Endothelial cell of umbilical vein (primary cell): ENCODE measurements at places on chromosomes 13 and 19. TPM values are rescaled to one million over a fixed set of nuclear protein-coding genes. Genes with fewer than 3 reads are reported as not detected.
A peak's percentile ranks its signal among the peaks of the same experiment; 100 is the strongest.

GRCh38 chr13:40389081-40389641 is 277.3 kb downstream of the FOXO1 start:
- no peak for DNase-seq

GRCh38 chr13:61350341-61350740 is 65.3 kb downstream of the PCDH20 start:
- no peak for DNase-seq

DNA sequence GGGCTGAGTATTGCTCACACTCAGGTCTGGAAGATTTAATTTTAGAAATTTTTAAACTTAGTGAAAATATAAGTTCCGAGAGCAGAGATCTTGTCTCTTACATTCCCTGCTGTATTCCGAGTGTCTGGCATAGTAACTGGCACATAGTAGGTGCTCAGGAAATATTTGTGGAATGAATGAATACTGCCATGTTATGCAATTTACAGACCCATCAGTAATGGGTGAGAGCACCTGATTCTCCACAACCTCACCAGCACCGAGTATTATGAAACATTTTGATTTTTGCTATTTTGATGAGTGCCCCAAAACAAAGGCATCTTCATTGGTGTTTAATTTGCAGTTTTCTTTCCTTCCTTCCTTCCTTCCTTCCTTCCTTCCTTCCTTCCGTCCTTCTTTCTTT is 15.8 kb upstream of the CLASRP start:
- no peak for DNase-seq

DNA sequence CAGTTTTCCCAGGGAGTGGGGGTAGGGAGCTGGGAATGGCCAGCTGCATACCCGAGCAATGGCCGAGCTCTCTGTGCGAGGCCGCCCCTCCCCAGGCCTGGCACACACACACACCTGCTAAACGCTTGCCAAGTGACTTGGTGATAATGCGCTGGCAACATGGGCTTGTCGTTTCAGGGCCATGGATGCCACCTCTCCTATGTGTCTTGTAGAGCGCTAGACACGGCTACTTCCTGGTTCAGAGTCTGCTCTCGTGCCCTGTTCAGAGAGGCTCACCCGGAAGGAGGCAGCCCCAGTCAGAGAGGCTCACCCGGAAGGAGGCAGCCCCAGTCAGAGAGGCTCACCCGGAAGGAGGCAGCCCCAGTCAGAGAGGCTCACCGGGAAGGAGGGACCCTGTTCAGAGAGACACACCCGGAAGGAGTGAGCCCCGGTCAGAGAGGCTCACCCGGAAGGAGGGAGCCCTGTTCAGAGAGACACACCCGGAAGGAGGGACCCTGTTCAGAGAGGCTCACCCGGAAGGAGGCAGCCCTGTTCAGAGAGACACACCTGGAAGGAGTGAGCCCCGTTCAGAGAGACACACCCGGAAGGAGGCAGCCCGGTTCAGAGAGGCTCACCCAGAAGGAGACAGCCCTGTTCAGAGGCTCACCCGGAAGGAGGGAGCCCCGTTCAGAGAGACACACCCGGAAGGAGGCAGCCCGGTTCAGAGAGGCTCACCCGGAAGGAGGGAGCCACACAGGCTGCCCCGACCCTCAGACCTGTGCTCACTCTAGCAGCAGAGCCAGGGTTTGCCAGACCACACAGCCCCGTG is 4.2 kb downstream of the ADPRHL1 start:
- DNase-seq: no peak

RUVBL2 gene
- total RNA-seq: 110 and 115 TPM in 2 replicates

ZNF69 gene
- total RNA-seq: 1.2 and 5.6 TPM in 2 replicates

GRCh38 chr13:79458436-79458835 is 22.5 kb upstream of the NDFIP2 start:
- peak; percentile 20 for DNase-seq

- DNase-seq: no peak
Observed at GRCh38 chr19:11418549-11419506, at the start of gene RGL3. Gene RGL3 (minus strand): TSS chr19:11419314. CDS start chr19:11419278, 36 bp downstream.

GRCh38 chr13:92802776-92803175 is 423.8 kb upstream of the GPC6 start:
- no peak for DNase-seq
